Fibroblast of the aortic adventitia (primary cell): ENCODE measurements at places on chromosomes 1 and 21.
A peak's percentile ranks its signal among the peaks of the same experiment; 100 is the strongest.

GRCh38 chr1:48665708-48666407 is 110.8 kb downstream of the BEND5 start:
- no peak for DNase-seq

- DNase-seq, result peak; percentile 32
Measured at GRCh38 chr1:245225322-245226202, 70.8 kb downstream of the KIF26B start.

DNA sequence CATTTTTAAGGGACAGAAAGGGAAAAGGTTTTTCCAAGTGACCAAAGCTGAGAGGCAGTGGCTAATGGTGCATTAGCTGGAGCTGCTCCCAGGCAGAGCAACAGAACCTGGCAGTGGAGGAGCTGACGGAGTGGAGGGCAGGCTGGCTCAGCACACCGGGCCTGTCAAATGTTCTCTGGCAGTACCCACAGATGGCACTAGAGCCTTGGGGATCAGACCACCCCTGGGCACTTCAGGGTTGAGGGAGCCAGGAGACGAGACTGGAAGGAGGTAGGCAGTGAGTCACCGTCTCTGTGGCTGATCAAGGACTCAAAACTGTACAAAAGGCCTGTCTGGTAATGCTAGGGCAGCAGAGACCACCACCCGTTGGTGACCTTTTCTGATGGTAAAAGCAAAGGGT is 121.7 kb upstream of the KIAA0040 start:
- DNase-seq, result no peak

- peak; percentile 94 for DNase-seq
Measured at GRCh38 chr1:65174585-65174984, 26.6 kb downstream of the AK4 start.

GRCh38 chr21:37619464-37619974 is 252.9 kb downstream of the DYRK1A start:
- no peak for DNase-seq

DNA sequence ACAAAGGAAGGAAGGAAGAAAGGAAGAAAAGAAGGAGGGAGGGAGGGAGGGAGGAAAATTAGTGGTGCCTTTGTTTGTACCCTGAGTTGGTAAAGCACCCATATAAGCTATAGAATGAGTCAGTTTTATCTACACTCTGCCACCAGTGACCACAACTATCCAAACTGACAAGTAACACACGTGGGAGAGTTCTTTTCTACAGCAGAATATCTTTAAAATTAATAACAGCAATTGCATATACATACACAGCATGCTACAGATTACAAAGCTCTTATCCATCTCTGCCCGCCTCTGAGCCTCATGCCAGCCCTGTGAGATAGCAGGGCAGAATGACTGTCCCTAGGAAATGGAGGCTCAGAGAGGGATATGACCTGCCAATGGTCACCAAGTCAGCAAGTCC is 20.3 kb downstream of the CDCP2 start:
- DNase-seq, result no peak

DNA sequence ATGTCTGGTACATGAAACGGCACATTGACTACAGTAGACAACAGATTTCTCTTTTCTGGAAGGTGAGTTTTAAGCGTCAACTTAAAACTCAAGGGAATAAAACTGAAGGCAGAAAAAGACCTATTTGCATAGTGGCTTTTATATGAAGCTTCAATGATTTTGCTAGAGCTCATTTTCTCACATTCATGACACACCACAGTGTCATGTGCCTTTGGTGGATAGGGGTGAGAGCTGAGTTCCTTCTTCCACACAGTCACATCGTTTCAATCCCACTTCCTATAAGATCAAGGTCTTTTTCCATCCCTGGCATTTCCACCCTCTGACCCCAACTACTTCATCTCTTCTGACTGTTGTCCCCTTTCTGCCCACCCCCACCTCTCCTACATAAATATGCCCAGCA is 31.0 kb downstream of the IL12RB2 start:
- no peak for DNase-seq

DNA sequence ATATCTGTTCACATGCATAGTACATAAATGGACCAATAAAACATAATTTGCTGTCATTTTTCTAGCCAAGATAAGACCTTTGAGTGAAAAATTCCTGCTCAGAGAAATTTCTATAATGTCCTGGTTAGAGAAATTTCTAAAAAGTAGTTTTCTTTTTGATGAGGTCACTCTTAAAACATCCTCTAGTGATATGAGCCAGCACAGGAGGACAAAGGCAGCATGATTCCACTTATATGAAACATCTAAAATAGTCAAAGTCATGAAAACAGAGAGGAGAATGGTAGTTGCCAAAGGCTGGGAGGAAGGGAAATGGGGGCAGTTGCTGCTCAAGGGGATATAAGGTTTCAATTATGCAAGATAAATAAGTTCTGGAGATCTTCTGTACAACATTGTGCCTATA is 239.4 kb downstream of the BACH1 start:
- peak; percentile 72 for DNase-seq

- DNase-seq, result peak; percentile 3
Measured at GRCh38 chr1:177082855-177083693, 81.4 kb downstream of the ASTN1 start.

DNA sequence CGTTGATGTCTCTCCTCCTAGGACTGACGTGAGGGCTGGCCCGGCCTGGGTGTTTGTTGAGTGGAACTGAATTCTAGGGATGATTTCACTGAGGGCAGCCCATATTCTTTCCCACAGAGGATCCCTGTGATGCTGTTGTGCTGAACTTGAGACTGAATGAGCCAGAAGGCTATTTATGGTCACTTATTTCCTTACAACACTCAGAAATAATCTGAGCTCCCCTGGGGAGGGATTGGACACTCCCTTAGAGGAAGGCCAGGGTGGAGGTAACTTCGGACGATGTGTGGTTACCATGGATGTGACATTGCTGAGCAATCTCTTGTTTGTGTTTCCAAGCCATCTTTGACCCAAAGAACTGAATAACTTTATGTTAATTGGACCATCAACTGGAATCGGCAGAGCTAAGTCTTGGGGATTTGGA is 5.1 kb upstream of the TMCO4 start:
- DNase-seq, result no peak

DNA sequence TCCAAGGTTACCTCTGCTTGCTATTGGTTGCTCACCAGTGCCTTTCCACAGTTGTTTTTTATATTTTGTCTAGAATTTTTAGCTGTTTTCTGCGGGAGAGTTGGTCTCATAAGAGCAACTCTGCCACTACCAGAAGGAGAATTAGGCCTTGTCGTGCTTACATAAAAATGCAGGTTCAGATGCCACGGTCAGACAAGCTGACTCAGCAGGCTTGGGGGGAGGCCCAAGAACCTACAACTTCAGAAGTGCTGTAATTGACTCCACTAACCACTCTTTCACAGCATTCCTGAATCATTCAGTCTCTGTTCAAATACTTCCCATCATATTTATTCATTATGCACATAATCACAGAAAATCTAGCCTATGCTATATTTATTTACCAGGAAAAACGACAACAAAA is 23.1 kb upstream of the YRDC start:
- no peak for DNase-seq

GRCh38 chr21:45209046-45209445 is 78.6 kb downstream of the POFUT2 start:
- peak; percentile 64 for DNase-seq

DNA sequence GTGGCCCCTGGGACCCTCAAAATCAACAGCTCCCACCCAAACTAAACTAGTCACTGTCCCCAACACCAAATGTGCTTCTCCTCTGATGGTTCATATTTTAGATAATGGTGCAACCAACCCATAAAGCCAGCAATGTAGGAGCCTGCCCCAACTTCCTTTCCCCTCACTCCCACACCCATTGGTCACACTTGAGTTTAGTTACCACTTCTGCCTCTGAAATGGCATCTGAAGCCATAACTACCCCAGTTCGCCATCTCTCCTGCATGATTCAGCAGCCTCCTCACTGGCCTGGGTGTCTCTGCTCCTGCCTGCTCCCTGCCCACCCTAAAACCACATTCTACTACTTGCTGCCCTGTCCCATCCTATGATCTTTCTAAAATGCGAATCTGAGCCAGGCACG is 3.4 kb upstream of the CDCP2 start:
- no peak for DNase-seq

DNA sequence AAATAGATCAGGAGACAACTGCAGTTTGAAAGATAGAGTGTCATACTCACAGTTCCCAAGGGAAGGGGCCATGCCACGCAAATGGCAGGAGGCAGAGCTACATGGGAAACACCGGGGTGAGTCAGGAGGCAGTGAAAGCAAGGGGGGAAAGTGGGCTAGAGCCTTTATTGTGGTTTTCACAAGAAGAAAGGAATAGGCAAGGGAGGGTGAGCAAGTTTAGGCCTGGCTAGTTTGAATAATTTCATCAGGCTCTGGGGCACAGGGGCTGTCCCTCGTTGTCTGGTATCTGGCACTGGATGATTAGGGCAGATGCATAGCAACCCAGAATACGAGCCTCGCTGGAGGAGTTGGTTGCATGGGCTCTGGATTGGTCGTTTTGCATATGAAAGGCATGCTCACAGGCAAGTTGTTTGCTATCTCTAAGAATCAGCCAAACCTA is 17.0 kb upstream of the ITLN2 start:
- no peak for DNase-seq

- no peak for DNase-seq
Measured at GRCh38 chr1:44603718-44604117, 70.6 kb downstream of the TMEM53 start.

GRCh38 chr1:229015806-229016205 is 255.1 kb upstream of the RAB4A start:
- no peak for DNase-seq

DNA sequence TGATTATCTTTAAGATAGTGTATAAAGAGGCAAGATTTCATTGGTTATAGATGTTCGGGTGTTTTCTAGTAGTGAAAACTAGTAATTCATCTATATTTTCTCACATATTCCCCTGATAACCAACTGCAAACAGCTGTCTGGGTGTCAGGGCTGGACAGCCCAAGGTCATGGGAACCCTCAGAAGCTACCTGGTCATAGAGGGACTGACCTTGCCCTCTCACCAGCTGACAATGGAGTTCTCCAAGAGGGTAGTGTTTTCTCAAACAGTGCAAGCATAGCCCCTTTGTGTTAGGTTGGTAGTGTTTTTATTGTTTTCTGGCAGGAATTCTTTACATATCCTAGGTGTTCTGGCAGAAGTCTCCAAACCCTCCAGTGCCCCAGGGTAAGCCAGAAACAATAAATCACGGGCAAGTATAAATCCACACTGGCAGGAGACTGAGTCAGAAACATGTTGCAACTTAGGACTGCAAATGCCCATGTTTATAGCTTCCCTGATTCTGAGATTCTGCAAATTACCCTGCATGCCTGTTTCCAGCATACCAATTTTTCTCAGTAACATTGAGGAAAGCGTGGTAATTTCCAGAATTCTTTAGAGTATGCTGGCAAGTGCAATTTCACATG is 82.8 kb upstream of the ATP1A1 start:
- no peak for DNase-seq

- no peak for DNase-seq
Measured at GRCh38 chr1:62941780-62942179, 157.8 kb downstream of the ATG4C start.

- DNase-seq, result peak; percentile 85
Measured at GRCh38 chr1:186605762-186606350, 74.4 kb downstream of the PTGS2 start.

DNA sequence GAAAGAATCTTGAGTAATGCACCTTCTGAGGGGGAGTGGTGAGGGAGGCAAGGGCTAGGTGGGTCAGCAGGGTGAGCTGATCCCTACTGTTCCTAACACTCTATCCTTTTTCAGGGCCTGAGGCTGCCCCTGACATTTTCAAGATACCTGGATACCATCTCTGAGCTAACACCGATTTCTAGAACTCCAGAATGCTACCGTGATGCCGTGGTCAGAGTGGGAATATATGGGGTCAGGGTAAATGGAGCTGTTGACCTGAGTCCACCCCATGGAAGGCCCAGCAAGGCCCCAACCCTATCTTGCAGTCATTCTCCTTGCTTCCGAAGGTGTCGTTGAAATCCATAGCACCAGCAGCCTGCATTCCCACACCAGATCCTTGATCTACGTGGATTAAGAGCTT is 18.0 kb upstream of the PTPRF start:
- DNase-seq, result no peak

DNA sequence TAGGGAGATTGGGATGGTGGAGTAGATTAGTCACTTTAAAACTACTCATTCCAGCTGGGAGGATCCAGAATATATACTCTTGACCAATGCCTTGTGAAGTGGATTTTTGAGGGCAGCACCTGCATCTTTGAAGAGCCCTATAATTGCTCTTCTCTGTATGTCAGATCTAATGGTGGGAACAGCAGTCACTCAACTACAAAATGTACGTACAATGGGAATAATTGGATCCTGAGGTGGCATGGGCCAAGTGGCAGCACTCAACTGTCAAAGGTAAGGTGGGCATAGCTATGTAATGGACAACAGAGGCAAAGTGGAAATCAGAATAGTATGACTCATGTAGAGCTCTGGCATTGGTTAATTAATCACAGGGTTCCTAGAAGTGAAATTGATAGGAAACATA is 51.6 kb upstream of the KIAA0040 start:
- DNase-seq, result no peak

GRCh38 chr1:224504297-224505041 is 69.9 kb upstream of the WDR26 start:
- DNase-seq, result no peak

DNA sequence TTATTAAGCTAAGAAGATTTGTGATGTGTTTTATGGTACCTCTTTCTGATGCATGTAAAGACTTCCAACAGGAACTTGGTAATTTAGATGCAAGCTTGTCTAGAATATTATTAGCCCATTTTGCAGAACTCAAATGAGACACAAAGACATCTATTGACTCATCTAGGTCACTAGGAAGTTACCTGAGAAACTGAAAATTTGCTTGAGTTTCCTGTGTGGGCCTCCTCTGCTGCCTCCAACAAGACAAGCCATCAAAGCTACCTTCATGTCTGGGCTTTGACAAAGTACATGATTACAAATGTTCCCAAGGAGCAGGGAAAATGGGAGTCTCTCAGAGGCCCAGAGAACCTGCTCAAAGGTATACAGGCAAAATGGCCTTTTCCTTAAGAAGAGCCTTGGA is 5.6 kb downstream of the RUNX1 start:
- DNase-seq, result no peak

DNA sequence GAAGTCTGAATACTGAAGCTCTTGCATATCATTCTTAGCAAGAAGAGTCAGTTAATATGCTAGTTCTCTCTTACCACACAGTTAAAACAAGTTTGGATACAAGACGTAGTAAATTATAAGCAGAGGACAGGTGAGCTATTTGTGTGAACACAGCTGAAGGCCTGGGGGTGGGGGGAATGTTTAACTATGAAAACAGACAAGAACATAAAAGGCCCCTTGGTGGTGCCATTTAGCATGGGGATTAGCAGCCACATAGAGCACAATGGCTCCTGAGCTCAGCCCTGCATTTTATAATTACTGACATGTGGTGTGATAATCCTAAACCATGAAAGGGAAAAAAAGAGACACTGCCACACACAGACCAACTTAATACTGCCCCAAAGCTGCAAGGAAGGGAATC is 94.8 kb downstream of the TGFBR3 start:
- DNase-seq, result no peak
